ENCODE measurements at places on chromosomes 7 and 10. TPM values are rescaled to one million over a fixed set of nuclear protein-coding genes. Genes with fewer than 3 reads are reported as not detected.

PRKAR2B gene
- 2.9 TPM for total RNA-seq

KLF14 gene
- total RNA-seq, result not detected

ATOH7 gene
- not detected for total RNA-seq

- H3K36me3 ChIP-seq, result no peaks in the 10 kb centered on the region
- no peak for DNase-seq
- no peaks in the 10 kb centered on the region for H3K27me3 ChIP-seq
- H3K4me3 ChIP-seq, result no peak overlapping the region
- H3K4me1 ChIP-seq, result no peaks in the 10 kb centered on the region
These were observed 189.2 kb downstream of the THSD7A start for GRCh38 chr7:11642841-11643240.

GRCh38 chr7:138247568-138248333, 171.5 kb downstream of the AKR1D1 start:
- DNase-seq, result no peak
- H3K27me3 ChIP-seq, result no peaks in the 10 kb centered on the region
- no peak overlapping the region for H3K4me3 ChIP-seq
- H3K4me1 ChIP-seq, result no peaks in the 10 kb centered on the region

GRCh38 chr10:73797324-73798025, 12.1 kb downstream of the ZSWIM8 start:
- H3K36me3 ChIP-seq, result peaks cover 18% of the 10 kb centered on the region
- no peaks in the 10 kb centered on the region for H3K27me3 ChIP-seq
- no peak for DNase-seq
- no peak overlapping the region for H3K4me3 ChIP-seq

DNA sequence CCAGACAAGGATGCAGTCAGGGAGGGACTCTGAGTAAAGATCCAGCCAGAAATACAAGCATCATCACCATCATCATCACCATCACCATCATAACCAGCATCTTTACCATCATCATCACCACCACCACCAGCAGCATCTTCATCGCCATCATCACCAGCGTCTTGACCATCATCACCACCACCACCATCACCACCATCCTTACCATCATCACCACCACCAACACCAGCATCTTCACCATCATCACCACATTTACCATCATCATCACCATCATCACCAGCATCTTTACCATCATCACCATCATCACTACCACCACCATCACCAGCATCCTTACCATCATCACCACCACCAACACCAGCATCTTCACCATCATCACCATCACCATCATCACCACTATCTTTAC, 44.1 kb upstream of the CPXM2 start:
- peaks cover 25% of the 10 kb centered on the region for H3K27me3 ChIP-seq
- no peak overlapping the region for H3K4me3 ChIP-seq
- H3K27ac ChIP-seq, result no peak overlapping the region
- H3K4me1 ChIP-seq, result no peaks in the 10 kb centered on the region
- DNase-seq, result no peak
- H3K36me3 ChIP-seq, result no peaks in the 10 kb centered on the region
